ENCODE measurements at places on chromosomes 2 and 18.

DNA sequence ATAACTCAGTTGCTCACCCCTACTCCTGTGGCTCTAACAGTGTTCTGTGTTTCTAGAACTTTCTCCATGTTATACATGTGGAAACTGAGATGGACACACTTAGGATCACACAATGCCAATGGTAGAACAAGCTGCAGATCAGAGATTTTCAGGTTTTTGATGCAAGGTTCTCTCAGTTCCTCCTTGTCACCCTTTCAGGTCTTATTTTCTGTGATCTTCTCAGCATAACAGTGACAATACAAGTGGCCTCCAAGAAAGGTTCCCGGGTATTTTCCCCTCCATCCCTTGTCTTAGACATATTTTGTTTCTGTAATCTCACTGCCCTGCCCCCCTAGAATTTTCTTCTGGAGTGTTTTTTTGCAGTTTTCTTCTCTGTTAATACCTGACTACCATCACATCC lies 6.2 kb upstream of the MGAT5 start:
- no peak for DNase-seq

- DNase-seq: no peak
These were observed 199.3 kb downstream of the MTX2 start for GRCh38 chr2:176468457-176469113.

- DNase-seq: no peak
These were observed 83.2 kb downstream of the LTBP1 start for GRCh38 chr2:33029926-33030325.

DNA sequence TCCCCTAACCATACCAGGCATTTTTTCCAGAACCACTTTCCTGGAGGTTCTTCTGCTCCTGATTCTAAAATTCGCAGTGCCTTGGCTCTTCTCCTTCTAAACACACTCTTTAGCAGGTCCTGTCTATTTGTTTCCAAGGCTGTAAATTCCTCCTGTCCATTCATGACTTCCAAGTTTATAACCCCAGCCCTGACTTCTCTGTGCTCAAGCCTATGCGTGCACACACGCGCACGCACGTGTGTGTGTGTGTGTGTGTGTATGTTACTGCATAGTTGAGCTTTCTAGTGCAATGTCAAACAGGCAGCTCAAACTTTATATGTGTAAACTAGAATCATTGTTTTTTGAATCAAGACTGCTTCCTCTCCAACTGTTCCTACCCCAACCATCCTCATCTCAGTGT lies 337.7 kb downstream of the LRRTM1 start:
- no peak for DNase-seq

DNA sequence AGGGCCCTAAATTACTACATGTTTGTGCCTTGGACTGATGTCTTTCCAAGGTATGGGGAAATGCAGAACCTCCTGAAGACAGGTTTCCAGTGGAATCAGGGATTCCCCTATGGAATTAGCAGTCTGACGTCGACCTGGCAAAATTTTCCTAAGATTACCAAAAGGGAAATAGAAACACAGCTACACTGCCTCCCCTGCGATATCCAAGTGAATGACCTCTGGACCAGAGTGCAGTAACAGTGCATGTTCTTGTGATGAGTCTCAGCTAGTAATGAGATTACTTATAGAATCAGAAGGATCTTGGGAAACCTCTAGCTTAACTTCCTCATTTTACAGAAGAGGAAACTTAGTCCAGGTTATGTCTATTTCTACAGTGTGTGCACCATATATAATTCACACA lies 21.3 kb upstream of the CHST9 start:
- DNase-seq: no peak

- no peak for DNase-seq
These were observed 175.4 kb downstream of the ZNF521 start for GRCh38 chr18:25176518-25177042.

GRCh38 chr2:47070920-47071824 lies 83.9 kb downstream of the STPG4 start:
- DNase-seq: no peak

DNA sequence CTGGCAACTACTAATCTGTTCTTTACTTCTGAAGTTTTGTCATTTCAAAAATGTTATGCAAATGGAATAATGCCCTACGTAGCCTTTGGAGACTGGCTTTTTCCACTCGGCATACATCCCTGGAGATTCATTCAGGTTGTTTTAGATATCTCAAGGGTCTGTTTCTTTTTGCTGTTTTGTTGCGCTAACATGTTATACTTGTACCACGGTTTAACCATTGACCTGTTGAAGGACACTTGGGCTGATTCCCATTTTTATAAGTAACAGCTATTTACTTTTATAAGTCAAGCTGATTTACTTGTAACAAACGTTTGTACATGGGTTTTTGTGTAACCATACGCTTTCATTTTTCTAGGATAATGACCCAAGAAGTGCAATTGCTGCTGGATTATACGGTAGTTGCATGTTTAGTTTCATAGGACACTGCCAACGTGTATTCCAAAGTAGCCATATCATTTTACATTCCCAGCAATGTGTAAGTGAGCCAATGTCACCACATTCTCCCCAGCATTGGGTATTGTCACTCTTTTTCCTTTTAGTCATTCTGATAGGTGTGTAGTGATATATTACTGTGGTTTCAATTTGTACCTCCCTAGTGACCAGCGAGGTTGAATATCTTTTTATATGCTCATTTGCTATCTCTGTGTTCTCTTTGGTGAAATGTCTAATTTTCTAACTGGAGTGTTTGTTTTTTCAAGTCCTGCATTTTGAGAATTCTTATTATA lies 36.5 kb upstream of the STAT4 start:
- no peak for DNase-seq

GRCh38 chr2:151200844-151201243 lies 60.8 kb downstream of the RBM43 start:
- no peak for DNase-seq
